Daoy (cell line): ENCODE measurements at places on chromosomes 5 and 9. TPM values are rescaled to one million over a fixed set of nuclear protein-coding genes. Genes with fewer than 3 reads are reported as not detected.

TRIP13 gene
- total RNA-seq: 83.4 and 88.9 TPM in 2 replicates

RGS7BP gene
- 0.09 TPM in 1 of 2 replicates, not detected in the other for total RNA-seq

HTR1A gene
- not detected in 2 replicates for total RNA-seq

ANGPTL2 gene
- 12.4 and 18.6 TPM in 2 replicates for total RNA-seq

CARTPT gene
- total RNA-seq: not detected in 2 replicates

SCAI gene
- total RNA-seq: 4.9 and 10.8 TPM in 2 replicates

TNFSF8 gene
- not detected in 2 replicates for total RNA-seq

FPGS gene
- total RNA-seq: 117 and 120 TPM in 2 replicates

- DNase-seq: no peak
Observed at GRCh38 chr9:21875893-21876292, 73.5 kb downstream of the MTAP start.

DNA sequence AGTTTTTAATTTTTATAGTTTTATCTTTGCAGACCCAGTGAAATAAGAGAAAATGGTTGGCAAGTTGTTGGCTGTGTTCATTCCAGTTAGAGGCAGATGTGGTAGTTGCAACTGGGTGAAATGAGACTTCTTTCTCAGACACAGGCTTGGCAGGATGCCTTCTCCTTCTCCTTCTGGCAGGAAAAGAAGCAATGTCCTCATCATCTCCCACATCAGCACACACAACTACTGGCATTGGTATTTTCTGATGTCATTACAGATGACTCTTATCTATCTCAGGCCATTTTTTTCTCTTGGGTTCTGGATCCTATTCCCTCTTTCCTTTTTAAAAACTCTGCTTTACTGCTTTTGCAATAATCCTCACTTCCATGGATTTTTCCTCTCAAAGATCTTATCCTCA lies 103.3 kb upstream of the EDIL3 start:
- DNase-seq: peak; percentile 57

DNA sequence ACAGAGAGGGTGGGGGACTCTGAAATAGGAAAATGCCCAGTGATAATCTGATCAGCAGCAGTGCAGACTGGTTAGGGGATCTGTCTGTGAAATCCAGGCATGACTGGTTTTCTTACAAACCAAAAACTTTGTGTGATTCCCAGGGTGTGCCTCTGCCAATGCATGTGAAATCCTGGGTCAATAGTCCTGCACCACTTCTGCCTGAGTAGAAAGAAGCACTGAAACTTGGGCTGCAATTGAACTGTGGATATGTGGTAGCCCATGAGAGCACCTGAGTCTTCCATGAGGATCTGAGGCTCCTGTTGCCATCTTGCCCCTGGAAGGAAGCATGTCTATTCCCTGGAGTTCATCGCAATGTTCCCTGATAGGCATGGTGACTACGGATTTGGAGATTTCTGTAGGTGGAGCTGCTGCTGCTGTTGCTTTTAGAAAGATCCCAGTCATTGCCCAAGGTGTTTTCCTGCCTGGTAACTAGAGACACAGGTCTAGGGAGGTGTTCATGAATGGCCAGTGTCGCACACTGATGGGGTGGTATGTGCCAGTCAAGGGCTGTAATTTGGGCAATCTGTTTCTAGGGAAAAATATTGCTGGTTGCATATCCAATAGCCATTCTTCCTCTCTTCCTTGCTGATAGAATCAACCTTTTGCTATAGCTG lies 146.7 kb downstream of the CARTPT start:
- DNase-seq: no peak

GRCh38 chr9:124216474-124217176 lies 41.1 kb upstream of the NEK6 start:
- no peak for DNase-seq

DNA sequence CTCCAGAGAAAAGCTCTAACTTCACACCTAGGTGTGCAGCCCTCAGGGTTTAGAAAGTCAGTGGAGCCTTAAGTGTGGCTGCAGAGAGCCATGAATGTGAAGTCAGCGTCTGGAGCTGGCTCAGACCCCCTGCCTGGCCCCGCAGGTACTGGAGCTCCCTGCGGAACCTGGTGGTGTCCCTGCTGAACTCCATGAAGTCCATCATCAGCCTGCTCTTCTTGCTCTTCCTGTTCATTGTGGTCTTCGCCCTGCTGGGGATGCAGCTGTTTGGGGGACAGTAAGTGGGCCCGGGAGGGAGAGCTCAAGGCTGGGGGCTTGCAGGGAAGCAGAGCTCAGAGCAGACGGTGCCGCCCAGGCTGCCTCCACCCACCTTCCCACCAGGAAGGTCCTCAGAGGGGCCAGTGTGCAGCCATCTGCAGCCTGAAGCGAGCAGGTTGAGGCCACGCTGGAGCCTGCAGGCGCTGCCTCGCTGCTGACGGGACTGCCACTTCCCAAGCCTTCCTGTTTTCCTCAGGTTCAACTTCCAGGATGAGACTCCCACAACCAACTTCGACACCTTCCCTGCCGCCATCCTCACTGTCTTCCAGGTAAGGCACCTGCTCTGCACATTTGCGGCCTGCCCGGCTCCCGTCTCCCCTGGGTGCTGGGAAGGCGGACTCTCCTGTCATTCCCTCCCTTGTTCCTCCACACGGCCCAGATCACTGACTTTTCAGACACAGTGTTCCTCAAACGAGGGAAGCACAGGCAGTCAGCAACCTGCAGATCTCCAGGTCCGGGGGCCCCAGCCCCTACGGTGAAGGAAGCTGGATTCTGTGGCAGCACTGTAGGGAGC lies 108.9 kb downstream of the CACNA1B start:
- DNase-seq: no peak

- DNase-seq: no peak
Observed at GRCh38 chr5:32551865-32552264, 33.5 kb upstream of the SUB1 start.

DNA sequence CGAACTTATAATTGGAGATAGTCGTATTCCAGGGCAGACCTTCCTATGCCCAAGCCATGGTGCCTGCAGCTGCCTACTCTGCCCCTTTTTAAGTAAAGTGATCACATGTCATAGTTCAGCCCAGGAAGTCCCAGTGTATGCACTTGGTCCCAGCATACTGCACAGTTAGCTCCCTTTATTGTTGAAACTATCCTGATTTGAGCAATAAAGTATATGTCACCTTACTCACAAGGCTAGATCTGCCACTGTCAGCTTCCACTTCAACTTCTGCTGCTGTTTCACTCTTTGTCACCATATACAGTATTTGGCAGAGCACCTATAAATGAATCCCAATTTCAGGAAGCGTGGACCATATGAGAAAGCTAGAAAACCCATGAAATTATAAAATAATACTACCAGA lies 103.8 kb upstream of the PTGER4 start:
- no peak for DNase-seq

DNA sequence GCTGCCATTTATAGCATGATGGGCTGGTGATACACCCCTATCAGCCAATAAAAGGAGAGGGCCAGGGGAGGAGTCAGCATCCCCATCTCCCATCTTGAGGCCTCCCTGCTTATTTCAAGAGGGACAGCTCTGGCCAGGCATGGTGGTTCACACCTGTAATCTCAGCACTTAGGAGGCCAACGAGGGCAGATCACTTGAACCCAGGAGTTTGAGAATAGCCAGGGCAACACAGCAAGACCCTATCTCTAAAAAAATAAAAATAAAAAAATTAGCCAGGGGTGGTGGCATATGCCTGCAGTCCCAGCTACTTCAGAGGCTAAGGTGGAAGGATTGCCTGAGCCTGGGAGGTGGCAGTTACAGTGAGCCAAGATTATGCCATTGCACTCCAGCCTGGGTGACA lies 9.8 kb downstream of the REXO4 start:
- no peak for DNase-seq

DNA sequence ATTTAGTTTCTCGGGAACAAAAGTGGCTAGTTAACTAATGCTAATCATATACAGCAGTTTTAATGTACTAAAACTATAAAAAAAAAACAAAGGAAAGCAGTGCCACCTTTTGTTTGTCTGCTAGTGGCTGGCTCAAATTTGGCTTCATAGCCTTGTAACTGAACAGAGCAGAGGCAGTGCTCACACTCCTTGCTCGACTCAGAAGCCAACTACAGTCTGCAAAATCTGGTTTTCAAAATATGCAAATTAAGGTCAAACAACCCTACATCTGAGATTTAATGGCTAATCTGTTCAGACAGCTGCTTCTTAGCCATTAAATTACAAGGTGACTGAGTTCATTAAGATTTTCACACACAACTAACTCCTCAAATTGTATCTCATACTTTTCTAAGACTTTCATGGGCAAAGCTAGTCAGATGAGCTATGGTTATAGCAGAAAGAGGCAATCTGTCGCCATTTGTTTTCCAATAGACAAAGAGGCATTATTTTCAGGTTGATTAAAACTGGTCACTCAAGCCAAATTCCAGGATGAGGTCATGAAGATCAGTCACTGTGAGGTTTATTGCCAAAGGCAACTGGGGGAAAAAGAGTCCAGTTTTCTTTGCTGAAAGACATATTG lies 56.8 kb upstream of the EPB41L4A start:
- DNase-seq: peak; percentile 28

DNA sequence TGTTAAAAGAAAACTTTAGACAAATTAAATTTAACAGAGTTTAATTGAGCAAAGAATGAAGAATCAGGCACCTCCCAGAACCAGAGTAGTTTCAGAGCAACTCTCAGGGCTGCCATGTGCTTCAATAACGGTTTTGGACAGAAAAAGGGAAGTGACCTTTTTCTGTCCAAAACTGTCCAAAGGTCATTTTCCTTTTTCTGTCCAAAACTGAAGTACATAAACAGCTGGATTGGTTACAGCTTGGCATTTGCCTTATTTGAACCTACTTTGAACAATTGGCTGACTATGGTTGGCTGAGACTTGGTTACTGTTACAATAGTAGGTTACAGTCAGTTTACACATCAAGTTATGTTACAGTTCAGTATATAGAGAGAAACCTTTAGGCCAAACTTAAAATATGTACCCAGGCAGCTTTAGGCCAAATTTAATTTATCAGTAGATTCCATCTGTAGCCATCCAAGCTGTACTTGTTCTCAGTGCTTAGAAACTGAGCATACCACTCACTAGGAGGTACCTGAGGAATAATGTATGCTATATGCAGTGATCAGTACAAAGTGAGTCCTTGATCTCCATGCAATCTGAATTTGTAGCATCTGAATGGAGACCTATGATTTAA lies 44.0 kb downstream of the C9orf85 start:
- no peak for DNase-seq

GRCh38 chr5:179906795-179907555 lies 722 bp downstream of the TBC1D9B start:
- peak; percentile 32 for DNase-seq

GRCh38 chr5:128826275-128826674 lies 139.0 kb upstream of the SLC27A6 start:
- DNase-seq: no peak
